ENCODE measurements at places on chromosomes 1 and 21. TPM values are rescaled to one million over a fixed set of nuclear protein-coding genes. Genes with fewer than 3 reads are reported as not detected.

PLA2G2D gene
- total RNA-seq, result not detected

REG4 gene
- total RNA-seq, result not detected

HTR6 gene
- not detected for total RNA-seq

CADM3 gene
- not detected for total RNA-seq

DYNLT5 gene
- total RNA-seq, result 1.7 TPM

ATP6V1G3 gene
- 0.43 TPM for total RNA-seq

PPIAL4G gene
- total RNA-seq, result not detected

TNFRSF8 gene
- under 0.01 TPM for total RNA-seq

TSPAN1 gene
- 0.43 TPM for total RNA-seq

ILF2 gene
- 213 TPM for total RNA-seq

KRTAP12-2 gene
- total RNA-seq, result not detected

DHDDS gene
- 69.1 TPM for total RNA-seq

PRAMEF14 gene
- total RNA-seq, result not detected

S100A11 gene
- total RNA-seq, result 126 TPM

MOV10 gene
- 56.7 TPM for total RNA-seq

IVL gene
- total RNA-seq, result not detected

LCA5L gene
- total RNA-seq, result 0.97 TPM

AADACL4 gene
- total RNA-seq, result not detected

FBXO2 gene
- 4.3 TPM for total RNA-seq

NID1 gene
- 211 TPM for total RNA-seq

TGFB2 gene
- total RNA-seq, result 28.0 TPM

SLC45A1 gene
- total RNA-seq, result 1.9 TPM

C4BPB gene
- total RNA-seq, result 0.32 TPM

S100A7 gene
- not detected for total RNA-seq

GJA4 gene
- not detected for total RNA-seq

All from fibroblast of villous mesenchyme (primary cell).